Endodermal cell (in vitro differentiated cells): ENCODE measurements at places on chromosomes 3 and 15. TPM values are rescaled to one million over a fixed set of nuclear protein-coding genes. Genes with fewer than 3 reads are reported as not detected.

The HIGD2B gene
- total RNA-seq: not detected in 3 replicates

GRCh38 chr3:188904670-188905069, 267.1 kb upstream of the TPRG1 start:
- H3K27ac ChIP-seq: no peak overlapping the region
- no peak overlapping the region for H3K4me3 ChIP-seq
- H3K27me3 ChIP-seq: no peaks in the 10 kb centered on the region
- no peak for DNase-seq
- H3K36me3 ChIP-seq: no peaks in the 10 kb centered on the region

The SNTN gene
- not detected in 3 replicates for total RNA-seq

DNA sequence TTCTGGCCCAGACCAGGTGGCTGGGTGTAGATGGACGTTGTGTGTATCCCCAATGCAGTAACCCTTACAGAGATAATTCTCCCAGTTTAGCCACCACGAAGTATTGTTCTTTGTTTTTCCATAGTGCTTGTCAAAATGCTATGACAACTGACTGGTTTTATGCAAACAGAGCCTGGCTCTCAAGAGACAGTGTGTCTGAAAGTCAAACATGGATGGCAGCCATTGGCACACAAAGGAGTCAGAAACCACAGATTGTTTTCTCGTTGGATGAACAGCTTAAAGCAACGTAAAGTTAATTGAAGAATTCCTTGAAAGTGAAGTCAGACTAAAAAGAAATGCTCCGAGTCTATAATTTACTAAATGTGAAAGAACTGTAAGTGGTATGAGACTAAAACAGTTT, 91.2 kb downstream of the FILIP1L start:
- H3K36me3 ChIP-seq: no peaks in the 10 kb centered on the region
- no peaks in the 10 kb centered on the region for H3K27me3 ChIP-seq
- no peaks in the 10 kb centered on the region for H3K4me1 ChIP-seq
- H3K4me3 ChIP-seq: no peak overlapping the region
- DNase-seq: no peak

The SEMA5B gene
- total RNA-seq: 36.6 and 37.3 TPM in 2 replicates

The HRG gene
- total RNA-seq: not detected in 2 replicates

GRCh38 chr3:77459926-77460325, 420.0 kb downstream of the ROBO2 start:
- no peaks in the 10 kb centered on the region for H3K36me3 ChIP-seq
- H3K4me3 ChIP-seq: no peak overlapping the region
- no peak overlapping the region for H3K27ac ChIP-seq
- H3K27me3 ChIP-seq: no peaks in the 10 kb centered on the region
- H3K4me1 ChIP-seq: no peaks in the 10 kb centered on the region
- no peak for DNase-seq

The SIDT1 gene
- not detected in 2 replicates for total RNA-seq

DNA sequence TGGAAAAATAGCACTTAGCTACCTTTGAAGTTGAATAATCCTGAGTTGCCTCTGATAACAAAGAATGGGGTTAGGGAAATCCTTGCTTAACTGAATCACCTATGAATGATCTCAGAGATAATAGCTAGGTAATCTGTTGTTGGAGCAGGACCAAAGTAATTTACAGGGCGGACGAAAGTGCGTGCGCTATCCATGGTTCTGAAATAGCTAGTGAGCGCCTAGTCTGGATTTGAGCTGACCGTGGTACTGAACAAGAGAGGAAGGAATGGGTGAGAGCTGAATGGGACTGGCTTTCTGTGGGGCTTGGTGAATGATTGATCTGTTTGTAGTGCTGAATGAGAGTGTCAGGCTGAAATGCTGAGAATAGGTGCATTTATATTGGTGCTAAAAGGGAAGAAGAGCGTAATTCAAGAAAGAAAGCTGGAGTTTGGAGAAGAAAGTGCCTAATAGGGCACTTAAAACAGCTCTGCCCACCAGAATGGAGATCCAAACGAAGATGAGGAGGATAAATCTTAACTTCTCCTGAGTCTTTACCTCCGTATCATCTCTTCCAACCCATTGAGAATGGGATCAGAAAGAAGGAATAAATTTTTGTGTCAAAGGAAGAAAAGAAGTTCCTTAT, 10.1 kb downstream of the SCN10A start:
- no peak overlapping the region for H3K27ac ChIP-seq
- H3K36me3 ChIP-seq: no peaks in the 10 kb centered on the region
- peak; percentile 93 for DNase-seq
- peaks cover 89% of the 10 kb centered on the region for H3K27me3 ChIP-seq
- H3K4me3 ChIP-seq: no peak overlapping the region

DNA sequence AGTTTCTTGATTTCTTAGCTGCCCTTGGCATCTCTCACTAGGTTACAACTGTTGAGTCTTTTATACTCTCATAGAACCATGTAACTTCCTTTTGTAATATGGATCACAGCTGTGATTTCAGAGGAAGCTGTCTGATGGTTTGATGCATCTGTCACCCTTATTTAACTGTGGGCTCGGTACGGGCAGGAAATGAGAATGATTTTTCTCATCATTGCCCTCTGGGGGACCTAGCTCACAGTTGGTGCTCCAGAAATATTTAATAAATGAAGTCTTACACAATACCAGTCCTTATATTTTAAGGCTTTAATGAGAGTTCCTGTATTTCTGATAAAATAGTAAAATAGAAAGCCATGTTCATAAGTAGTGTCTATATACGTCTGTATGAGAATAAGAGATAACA, 151.2 kb downstream of the EBLN2 start:
- H3K27ac ChIP-seq: no peak overlapping the region
- no peaks in the 10 kb centered on the region for H3K36me3 ChIP-seq
- DNase-seq: no peak
- H3K4me1 ChIP-seq: no peaks in the 10 kb centered on the region
- no peaks in the 10 kb centered on the region for H3K27me3 ChIP-seq

DNA sequence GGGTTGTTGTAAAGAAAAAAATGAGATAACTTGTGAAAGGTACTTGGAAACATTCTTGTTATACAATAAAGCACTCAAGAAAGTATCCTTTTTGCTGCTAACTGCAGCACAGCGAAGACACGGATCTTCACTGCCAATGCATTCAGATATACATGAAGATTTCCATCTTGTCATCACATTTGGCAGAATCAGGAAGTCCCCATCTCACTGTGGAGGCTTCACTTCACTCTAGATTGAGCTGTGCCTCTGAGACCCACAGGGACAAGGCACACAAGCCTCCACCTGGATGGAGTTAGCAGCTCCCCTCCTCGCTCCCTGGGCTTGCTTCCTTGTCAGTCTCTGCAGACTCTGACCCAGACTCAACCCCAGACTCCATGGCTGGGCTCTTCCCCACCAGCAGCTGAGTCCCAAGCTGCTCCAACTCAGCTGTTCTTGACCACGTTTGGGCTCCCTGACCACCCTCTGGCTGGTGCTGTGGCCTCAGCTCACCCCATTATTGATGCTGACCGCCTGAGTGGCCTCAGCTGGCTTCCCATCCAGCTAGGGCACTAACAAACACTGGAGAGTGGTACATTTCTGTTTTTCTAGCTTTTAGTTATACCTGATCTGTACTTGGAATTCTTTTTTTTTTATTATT, 45.4 kb upstream of the SMAD3 start:
- no peaks in the 10 kb centered on the region for H3K27me3 ChIP-seq
- H3K36me3 ChIP-seq: no peaks in the 10 kb centered on the region

The PARP15 gene
- total RNA-seq: 0.21 to 0.44 TPM (median 0.29 TPM) in 3 replicates

- H3K36me3 ChIP-seq: no peaks in the 10 kb centered on the region
- H3K27me3 ChIP-seq: no peaks in the 10 kb centered on the region
- peaks cover 10% of the 10 kb centered on the region for H3K4me1 ChIP-seq
- peak; percentile 95 for DNase-seq
Measured at GRCh38 chr3:151305060-151305774, 11.4 kb downstream of the GPR87 start.

DNA sequence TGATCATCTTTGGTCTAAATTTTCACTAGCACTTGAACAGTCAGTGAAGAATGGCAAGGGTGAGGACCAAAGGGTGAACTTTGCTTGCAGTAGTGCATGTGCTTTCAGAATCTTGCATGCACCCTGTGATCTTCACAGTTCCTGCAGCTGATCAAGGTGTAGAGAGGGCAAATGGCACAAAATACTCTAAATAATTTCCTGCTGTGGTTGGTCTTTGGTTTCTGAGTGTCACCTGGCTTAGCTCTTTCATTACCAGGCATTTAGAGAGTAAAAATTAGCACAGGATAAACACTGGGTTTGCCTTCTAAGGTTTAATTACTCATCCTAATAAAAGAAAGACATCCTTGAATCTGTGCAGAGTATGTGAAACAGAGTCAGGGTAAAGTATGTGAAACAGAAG, 11.4 kb downstream of the TIPARP start:
- DNase-seq: peak; percentile 45
- no peaks in the 10 kb centered on the region for H3K27me3 ChIP-seq
- peaks cover 56% of the 10 kb centered on the region for H3K36me3 ChIP-seq
- no peak overlapping the region for H3K27ac ChIP-seq

The CNTN6 gene
- 0.23 to 0.51 TPM (median 0.33 TPM) in 3 replicates for total RNA-seq

DNA sequence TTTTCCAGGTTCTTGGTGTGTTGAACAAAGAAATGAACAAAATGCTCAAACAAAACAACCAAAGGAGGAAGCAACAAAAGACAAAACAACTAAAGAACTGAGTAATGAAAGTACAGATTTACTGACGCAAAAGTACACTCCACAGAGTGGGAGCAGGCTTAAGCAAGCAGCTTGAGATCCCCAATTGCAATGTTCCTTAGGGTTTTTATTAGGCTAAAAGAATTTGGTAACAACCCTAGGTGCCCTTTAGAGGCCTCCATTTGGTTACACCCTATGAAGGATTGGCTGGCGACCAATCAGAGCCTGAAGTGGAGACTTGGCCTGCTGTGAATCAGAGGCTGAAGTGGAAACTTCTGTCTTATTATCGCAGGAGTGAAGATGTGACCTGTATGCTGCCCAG, 243.4 kb upstream of the ATP10A start:
- DNase-seq: no peak
- H3K27ac ChIP-seq: no peak overlapping the region
- H3K4me3 ChIP-seq: no peak overlapping the region
- H3K36me3 ChIP-seq: no peaks in the 10 kb centered on the region
- H3K27me3 ChIP-seq: no peaks in the 10 kb centered on the region

- H3K27me3 ChIP-seq: no peaks in the 10 kb centered on the region
- H3K27ac ChIP-seq: no peak overlapping the region
- H3K4me3 ChIP-seq: no peak overlapping the region
- peaks cover 10% of the 10 kb centered on the region for H3K4me1 ChIP-seq
- no peak for DNase-seq
Measured at GRCh38 chr3:195145579-195145978, 125.4 kb downstream of the XXYLT1 start.

- no peaks in the 10 kb centered on the region for H3K27me3 ChIP-seq
- H3K4me1 ChIP-seq: no peaks in the 10 kb centered on the region
- no peak for DNase-seq
Measured at GRCh38 chr3:58683001-58683458, 16.5 kb upstream of the FAM3D start.

DNA sequence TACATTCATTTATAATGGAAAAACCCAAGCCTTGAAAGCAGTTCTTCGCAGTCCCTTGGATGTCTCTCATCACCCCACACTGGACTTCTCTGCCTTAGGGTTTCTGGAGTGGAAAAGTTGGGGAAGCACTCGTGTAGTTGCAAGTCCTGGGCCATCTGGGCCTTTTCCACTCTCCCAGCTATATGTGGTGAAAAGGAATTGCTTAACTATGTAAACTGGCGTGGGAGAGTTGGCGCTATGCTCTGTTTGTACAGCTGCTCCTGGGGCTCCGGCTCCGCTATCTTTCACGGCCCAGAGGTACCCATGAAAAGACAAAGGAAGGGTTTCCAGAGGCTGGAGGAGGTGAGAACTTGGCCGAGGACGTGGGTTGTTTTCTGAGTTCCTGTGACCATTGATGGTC, 81.1 kb upstream of the MYZAP start:
- peaks cover 6% of the 10 kb centered on the region for H3K4me1 ChIP-seq
- H3K4me3 ChIP-seq: no peak overlapping the region
- peaks cover 26% of the 10 kb centered on the region for H3K36me3 ChIP-seq

DNA sequence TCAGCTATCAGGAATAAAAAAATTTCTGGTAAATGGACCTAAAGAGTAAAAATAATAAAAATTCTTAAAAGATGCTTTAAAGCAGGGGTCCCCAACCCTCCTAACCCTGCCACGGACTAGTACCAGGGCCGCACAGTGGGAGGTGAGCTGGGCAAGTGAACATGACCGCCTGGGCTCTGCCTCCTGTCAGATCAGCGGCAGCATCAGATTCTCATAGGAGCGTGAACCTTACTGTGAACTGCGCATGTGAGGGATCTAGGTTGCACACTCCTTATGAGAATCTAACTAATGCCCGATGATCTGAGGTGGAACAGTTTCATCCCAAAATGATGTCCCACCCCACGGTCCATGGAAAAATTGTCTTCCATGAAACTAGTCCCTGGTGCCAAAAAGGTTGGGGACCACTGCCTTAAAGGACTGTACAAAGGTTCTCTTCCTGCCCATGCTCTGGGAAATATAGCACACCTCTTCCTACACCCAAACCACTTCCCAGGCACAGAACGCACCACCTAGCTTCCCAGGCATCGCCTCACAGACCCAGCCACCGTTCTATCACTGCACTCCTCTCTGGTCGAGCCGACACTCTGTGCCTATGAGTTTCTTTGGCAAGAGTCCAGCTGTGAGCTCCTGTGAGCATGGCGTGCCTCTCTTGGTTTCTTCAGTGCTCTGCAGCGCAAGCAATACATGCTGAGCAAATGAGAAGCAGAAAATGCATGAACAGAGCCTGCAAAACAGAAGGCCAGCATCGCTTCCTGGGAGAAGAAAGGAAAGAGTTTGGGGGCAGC, 104.9 kb downstream of the OCA2 start:
- no peak overlapping the region for H3K27ac ChIP-seq
- H3K27me3 ChIP-seq: no peaks in the 10 kb centered on the region
- no peaks in the 10 kb centered on the region for H3K4me1 ChIP-seq
- no peaks in the 10 kb centered on the region for H3K36me3 ChIP-seq
- H3K4me3 ChIP-seq: no peak overlapping the region

DNA sequence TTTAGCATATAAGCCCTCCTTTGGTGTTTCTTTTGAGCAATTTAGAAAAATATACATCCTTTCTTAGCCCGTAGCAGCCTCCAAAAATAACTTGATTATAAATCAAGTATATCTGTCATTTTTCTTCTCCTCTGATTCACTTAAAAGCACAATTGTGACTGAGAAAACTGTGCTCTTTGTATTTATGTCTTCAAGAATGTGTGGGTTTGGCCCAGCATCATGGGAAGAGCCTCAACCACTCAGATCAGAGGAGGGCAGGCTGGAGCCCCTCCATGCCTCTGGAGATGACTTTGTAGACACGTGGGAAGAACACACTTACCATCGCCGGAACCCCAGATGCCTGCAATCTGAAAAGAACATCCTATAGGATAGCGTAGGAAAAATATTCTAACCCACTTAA, 123.8 kb upstream of the FEZF2 start:
- H3K36me3 ChIP-seq: no peaks in the 10 kb centered on the region
- H3K4me3 ChIP-seq: no peak overlapping the region
- DNase-seq: no peak
- H3K27me3 ChIP-seq: no peaks in the 10 kb centered on the region

DNA sequence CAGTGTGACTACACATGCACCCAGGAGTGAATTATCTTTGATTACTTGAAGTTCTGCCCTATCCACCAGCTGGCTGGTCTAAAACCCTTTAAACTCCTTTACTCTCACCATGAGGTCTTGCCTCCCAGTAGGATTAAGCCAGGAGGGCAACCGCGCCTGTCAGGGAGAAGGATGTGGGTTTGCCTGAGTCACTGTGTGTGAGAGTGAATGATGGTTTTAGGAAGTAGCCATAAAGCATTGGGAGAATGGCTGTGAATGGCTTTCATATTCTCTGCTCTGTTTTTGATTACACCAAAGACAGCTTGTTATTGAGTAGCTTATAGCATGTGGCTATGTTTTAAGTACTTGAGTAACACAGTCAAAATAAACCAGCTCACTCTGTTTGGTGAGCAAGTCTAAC, 637.7 kb upstream of the TBL1XR1 start:
- peaks cover 31% of the 10 kb centered on the region for H3K27me3 ChIP-seq
- no peaks in the 10 kb centered on the region for H3K36me3 ChIP-seq
- H3K4me3 ChIP-seq: no peak overlapping the region
- no peak overlapping the region for H3K27ac ChIP-seq
- peak; percentile 64 for DNase-seq

The NXPE3 gene
- 4.1 to 8.1 TPM (median 7.7 TPM) in 3 replicates for total RNA-seq
